RPMI7951 (cell line): ENCODE measurements at places on chromosomes 12 and 14. TPM values are rescaled to one million over a fixed set of nuclear protein-coding genes. Genes with fewer than 3 reads are reported as not detected.

SERPINA9 gene
- not detected in 2 replicates for total RNA-seq

GPRC5D gene
- not detected in 2 replicates for total RNA-seq

SLC39A2 gene
- 0.12 TPM in 1 of 2 replicates, not detected in the other for total RNA-seq

DNA sequence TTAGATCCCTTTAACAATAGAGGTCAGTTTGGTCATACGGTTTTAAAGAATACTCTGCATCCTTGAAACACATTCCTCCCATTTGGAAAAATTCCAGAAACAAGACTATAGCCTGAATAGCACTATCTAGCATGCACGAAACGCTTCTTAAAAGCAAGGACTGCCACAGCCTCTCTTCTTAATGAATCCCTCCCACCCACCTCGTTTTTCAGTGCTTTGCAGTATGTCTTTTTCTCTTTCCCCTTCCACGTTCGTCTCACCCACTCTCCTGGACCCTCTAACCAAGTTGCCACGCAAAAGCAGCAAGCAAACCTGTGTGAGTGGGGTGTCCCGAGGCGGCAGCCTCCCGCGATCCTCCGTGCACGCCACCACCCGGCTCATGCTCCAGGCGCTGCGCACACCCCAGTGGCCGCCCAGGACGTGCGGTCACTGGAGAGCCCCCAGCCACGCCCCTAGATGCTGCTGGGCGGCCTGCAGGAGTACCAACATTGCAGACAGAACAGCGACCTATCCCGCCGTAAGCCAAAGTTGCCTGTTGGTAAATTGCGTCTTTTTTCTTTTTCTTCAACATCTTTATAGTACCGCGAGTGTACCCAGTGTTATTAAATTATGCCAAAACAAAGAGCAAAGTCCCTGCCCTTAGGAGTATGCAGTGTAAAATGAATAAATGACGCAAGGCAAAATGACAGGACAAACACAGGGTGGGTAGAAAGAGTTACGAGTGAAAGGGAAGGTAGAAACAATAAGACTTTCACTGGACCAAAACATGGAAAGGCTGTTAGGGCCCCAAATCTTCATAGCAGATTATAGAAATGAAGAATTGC lies at the start of gene SLC38A4:
TSS of gene SLC38A4 (minus strand) at position 407 of the 824 bp plus-strand sequence. CDS start 32,926 bp downstream, outside the sequence.
- peak; percentile 43 for DNase-seq

DNA sequence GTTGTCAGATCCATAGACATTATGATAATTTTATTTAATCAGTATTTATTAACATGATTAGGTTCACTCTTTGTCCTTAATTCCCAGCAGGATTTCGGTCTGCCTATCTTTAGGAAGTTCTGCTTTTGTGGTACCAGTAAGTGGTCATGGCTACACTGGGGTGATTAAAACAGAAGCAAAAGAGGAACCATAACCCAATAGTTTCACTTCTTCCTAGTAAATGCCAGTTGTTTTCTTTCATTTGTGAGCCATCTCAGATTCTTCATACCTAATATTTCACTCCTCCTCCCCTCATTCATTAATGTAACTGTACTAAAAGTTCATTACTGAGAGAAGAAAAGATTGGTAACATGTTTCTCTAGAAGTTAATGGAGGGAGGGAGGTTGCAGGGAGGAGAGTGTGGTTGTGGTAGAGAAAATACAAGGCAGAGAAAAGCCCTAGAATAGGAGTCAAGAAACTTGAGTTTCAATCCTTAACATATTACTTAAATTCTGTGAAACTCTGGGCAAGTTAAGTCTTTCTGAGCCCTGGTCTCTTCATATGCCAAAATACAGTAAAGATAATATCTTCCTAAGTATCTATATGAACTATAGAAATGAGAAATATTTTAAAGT lies 101.2 kb downstream of the PEBP1 start:
- no peak for DNase-seq

DNA sequence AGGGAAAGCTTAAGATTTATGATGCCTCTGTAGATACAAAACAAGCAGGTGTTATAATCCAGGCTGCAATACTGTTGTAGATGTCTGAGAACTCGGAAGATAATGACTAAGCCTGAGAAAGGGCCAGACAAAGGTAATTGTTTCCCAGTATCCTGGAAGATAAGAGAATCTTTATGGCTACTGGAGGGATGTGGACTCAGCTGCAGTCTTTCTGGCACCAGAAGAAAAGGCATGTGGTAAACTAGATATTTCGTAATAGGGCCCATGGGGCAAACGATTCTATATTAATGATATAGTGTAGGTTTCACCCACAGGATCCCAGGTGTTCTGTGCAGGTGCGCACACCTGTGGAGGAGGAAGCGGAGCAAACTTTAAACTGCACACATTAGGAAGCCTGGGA lies 9.2 kb upstream of the APOLD1 start:
- peak; percentile 30 for DNase-seq

- DNase-seq: no peak
Observed at GRCh38 chr12:107375231-107375630, 281.9 kb upstream of the CRY1 start.

GRCh38 chr14:64442300-64442988 lies 22.9 kb upstream of the AKAP5 start:
- DNase-seq: no peak

GRCh38 chr14:49858383-49858782 lies 5.8 kb upstream of the NEMF start:
- no peak for DNase-seq

DNA sequence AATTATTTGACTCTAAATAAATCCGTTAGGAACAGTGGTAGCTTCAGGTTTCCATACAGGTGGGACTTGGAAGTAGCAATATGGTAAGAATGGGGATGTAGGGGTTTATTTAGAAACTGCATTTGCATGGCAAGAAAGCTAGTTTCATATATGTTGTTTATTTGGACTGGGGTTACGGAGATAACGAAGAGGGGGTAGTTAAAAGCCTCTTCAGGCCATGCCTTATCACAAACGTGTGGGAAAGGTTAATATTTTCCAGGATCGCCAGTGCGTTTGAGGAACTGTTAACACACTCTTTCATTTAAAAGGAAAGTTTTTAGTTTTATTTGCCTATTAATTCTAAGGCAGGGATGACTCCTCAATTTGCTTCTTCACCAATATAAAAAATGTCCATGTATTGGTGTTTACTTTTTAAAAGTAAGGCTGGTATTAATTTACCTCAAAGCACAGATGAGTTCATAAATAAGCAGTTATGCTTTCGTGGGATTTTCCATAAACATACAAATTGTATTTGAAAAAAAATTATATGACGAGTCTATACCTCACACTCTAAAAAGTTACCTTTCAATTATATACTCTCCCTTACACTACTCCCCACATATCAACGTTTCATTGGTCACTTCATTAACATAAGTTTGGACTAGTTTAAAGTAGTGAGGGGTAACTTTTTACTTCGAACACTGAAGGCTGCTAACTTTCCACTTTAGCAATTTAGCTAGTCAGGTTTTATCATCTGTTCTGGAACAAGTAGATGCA lies 814 bp downstream of the RAB2B start:
- DNase-seq: no peak

DNA sequence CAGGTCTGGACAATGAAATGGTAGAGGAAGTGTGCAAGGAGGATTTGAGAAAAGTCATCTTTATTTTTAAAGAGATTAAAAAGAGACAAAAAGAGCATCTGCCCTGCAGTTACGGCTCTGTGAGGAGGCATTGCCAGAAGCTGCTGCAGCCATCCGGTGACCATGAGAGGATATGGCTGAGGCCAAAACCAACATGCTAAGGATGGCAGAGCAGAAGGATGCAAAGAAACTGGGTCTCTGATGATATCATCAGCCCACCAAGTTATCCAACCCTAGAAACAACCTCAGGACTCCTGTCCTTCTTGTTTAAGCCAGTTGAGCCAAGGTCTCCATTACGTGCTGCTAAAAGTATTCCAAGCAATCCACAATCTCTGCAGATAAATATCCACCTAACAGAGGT lies 48.0 kb upstream of the CCND2 start:
- no peak for DNase-seq
